ENCODE measurements at places on chromosomes 11 and 22.

- DNase-seq = no peak
These were observed 39.3 kb downstream of the SGSM1 start for GRCh38 chr22:24845041-24845898.

DNA sequence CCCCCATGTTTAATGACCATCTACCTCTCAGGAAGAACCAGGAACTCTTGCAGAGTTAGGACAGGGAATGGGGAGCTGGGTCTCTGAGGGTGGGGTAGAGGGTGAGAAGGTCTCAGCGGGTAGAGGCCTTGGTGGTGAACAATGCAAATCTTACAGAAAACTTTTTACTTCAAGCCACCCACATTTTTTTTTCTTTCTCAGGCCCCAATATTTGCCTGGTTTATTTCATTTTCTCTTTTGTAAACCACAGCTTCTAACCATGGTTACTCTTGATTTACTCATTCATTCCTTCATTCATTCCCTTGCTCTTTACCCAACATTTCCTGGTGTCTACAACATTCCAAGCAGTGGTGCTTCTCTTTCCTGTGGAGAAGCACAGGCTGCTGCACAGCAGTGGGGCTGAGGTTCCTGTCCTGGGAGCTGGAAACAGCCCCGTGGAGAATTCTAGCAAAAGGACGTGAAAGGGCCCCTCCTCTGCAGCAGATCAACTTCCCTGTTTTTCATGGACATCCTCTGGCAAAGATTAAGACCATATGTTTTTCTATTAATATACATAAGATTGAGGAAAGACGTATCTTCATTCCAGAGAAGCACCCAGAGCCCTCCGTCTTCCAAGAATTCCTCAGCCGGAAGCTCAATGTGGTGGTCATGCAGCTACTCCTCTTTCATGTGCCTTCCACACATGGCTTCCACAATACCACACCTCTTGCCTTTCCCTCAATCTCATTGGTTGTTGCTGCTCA, 224.4 kb upstream of the SESN3 start:
- DNase-seq = no peak

GRCh38 chr22:38567531-38568285, 2.3 kb downstream of the DMC1 start:
- DNase-seq = no peak

- DNase-seq = no peak
These were observed 175.2 kb downstream of the MAML2 start for GRCh38 chr11:96167787-96168186.

GRCh38 chr11:105274631-105275030, 135.1 kb upstream of the CARD18 start:
- DNase-seq = no peak

GRCh38 chr22:19182472-19183157, 4.1 kb upstream of the SLC25A1 start:
- DNase-seq = peak; percentile 13

Measured in stimulated activated naive CD4-positive, alpha-beta T cell (primary cell).